Naive thymus-derived CD4-positive, alpha-beta T cell (primary cell): ENCODE measurements at places on chromosomes 5 and 9. TPM values are rescaled to one million over a fixed set of nuclear protein-coding genes. Genes with fewer than 3 reads are reported as not detected.

Gene STPG3
- polyA plus RNA-seq: not detected

Gene PCDH1
- not detected for polyA plus RNA-seq

Gene MYORG
- 0.28 TPM for polyA plus RNA-seq

Gene LECT2
- polyA plus RNA-seq: not detected

Gene GRXCR2
- not detected for polyA plus RNA-seq
